ENCODE measurements at places on chromosomes 6 and 20. TPM values are rescaled to one million over a fixed set of nuclear protein-coding genes. Genes with fewer than 3 reads are reported as not detected.

ACTL10 gene
- total RNA-seq, result 1.1 TPM

STX11 gene
- 21.9 TPM for total RNA-seq

IMPG1 gene
- total RNA-seq, result not detected

GABRR2 gene
- 2.2 TPM for total RNA-seq

CYP24A1 gene
- 0.12 TPM for total RNA-seq

WFDC6 gene
- not detected for total RNA-seq

TXLNB gene
- 0.24 TPM for total RNA-seq

HLA-DRB1 gene
- total RNA-seq, result 42.8 TPM

GRCh38 chr6:15735567-15736265 is 72.9 kb upstream of the DTNBP1 start:
- H3K27ac ChIP-seq, result no peak overlapping the region
- no peak overlapping the region for H3K4me3 ChIP-seq
- DNase-seq, result no peak
- H3K4me1 ChIP-seq, result no peaks in the 10 kb centered on the region
- H3K36me3 ChIP-seq, result no peaks in the 10 kb centered on the region
- H3K27me3 ChIP-seq, result no peaks in the 10 kb centered on the region

GRCh38 chr6:46044881-46045617 is 29.4 kb upstream of the CLIC5 start:
- no peaks in the 10 kb centered on the region for H3K27me3 ChIP-seq
- DNase-seq, result no peak
- H3K4me1 ChIP-seq, result no peaks in the 10 kb centered on the region
- H3K36me3 ChIP-seq, result no peaks in the 10 kb centered on the region
- no peak overlapping the region for H3K4me3 ChIP-seq
- no peak overlapping the region for H3K27ac ChIP-seq

- no peak overlapping the region for H3K27ac ChIP-seq
- H3K27me3 ChIP-seq, result no peaks in the 10 kb centered on the region
- H3K4me3 ChIP-seq, result no peak overlapping the region
- no peak for DNase-seq
Measured at GRCh38 chr20:33945391-33946081, 48.2 kb upstream of the RALY start.

- no peak overlapping the region for H3K4me3 ChIP-seq
- H3K27me3 ChIP-seq, result no peaks in the 10 kb centered on the region
- H3K4me1 ChIP-seq, result no peaks in the 10 kb centered on the region
- no peak overlapping the region for H3K27ac ChIP-seq
- DNase-seq, result no peak
- H3K36me3 ChIP-seq, result peaks cover 8% of the 10 kb centered on the region
Measured at GRCh38 chr6:147299035-147299434, 94.8 kb downstream of the STXBP5 start.

DNA sequence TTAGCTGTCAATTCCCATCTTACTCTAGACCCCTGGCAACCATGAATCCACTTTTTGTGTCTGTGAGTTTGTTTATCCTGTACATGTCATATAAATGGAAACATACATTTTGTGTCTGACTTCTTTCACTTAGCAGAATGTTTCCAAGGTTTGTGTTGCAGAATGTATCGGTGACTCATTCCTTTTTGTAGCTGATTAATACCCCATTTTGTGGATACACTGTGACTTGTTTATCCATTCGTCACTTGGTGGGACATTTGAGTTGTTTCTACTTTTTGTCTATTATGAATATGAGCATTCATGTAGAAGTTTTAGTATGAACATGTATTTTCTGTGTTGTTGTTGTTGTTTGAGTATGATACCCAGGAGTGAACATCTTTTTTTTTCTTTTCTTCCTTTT is 21.4 kb downstream of the CDYL start:
- no peak overlapping the region for H3K27ac ChIP-seq
- H3K27me3 ChIP-seq, result no peaks in the 10 kb centered on the region
- H3K4me1 ChIP-seq, result peaks cover 18% of the 10 kb centered on the region
- DNase-seq, result no peak

GRCh38 chr6:168782187-168782751 is 341.3 kb downstream of the SMOC2 start:
- H3K4me1 ChIP-seq, result no peaks in the 10 kb centered on the region
- no peaks in the 10 kb centered on the region for H3K27me3 ChIP-seq
- H3K4me3 ChIP-seq, result no peak overlapping the region
- no peak for DNase-seq
- no peaks in the 10 kb centered on the region for H3K36me3 ChIP-seq

DNA sequence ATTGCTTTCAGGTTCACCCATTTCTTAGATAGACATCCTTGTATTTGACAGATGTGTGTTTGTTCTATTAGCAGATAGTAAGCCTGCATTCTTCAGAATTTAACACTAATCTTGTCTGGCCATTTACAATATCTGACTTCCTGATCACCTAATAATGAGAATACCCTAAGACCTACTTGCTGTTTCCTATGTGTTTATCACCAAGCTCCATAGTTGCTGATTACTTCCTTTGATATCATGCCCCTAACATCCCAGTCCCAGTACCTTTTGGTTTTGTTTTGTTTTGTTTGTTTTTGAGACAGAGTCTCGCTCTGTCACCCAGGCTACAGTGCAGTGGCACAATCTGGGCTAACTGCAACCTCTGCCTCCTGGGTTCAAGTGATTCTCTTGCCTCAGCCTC is 143.6 kb upstream of the DST start:
- H3K4me3 ChIP-seq, result no peak overlapping the region
- no peaks in the 10 kb centered on the region for H3K4me1 ChIP-seq
- no peak for DNase-seq
- no peak overlapping the region for H3K27ac ChIP-seq
- no peaks in the 10 kb centered on the region for H3K27me3 ChIP-seq
